NCI-H146 (cell line): ENCODE measurements at places on chromosomes 5 and 9.

DNA sequence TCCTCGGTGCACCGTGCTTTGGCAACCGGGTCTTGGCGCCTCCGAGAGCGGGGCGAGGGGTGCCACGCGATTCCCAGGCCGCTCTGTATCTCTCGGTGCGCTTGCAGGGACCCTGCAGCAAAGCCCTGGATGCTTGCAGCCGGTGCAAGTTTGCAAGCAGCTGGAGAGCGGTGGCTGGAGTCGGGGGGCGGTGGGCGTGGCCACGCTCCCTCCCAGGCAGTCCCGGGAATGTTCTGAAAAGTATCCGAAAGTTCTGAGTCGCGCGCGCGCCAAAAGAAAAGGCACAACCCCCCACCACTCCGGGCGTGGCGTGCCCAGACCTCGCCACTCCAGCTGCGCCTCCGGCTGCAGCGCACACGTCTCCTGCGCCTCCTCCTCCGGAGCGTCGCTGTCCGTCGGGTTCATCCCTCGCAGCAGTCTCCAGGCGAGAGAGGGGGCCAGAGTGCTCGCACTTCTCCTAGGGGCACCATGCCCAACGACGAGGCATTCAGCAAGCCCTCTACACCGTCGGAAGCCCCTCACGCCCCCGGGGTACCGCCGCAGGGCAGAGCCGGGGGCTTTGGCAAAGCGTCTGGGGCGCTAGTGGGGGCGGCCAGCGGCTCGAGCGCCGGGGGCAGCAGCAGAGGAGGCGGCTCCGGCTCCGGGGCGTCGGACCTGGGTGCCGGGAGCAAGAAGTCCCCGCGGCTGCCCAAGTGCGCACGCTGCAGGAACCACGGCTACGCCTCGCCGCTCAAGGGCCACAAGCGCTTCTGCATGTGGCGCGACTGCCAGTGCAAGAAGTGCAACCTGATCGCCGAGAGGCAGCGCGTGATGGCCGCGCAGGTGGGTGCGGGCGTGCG is at the start of gene DMRT1:
DMRT1 (plus strand) TSS at position 327 of the 839 bp plus-strand sequence; CDS start at position 469, 142 bp downstream.
- DNase-seq, result no peak

GRCh38 chr9:95204710-95205109 is 112.8 kb downstream of the FANCC start:
- no peak for DNase-seq

GRCh38 chr5:96624596-96624995 is 37.6 kb upstream of the CAST start:
- no peak for DNase-seq

DNA sequence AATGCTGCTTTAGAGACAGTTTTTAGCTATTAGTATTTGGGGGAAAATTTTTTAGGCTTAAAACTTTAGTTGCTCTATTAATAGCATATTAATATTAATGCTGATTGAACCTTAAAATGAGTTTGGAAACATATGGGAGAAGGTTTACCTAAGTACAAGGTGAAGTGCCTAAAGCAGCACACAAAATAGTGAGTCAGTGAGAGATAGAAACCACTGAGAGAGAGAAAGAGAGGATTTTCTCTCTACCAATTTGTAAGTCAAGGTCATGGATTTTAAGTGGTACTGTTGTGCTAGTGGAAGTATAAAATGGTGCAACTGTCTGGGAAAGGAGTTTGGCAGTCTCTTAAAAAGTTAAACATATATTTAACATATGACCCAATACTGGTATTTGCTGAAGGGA is 64.9 kb downstream of the MARCHF3 start:
- DNase-seq, result no peak

GRCh38 chr5:77391240-77391765 is 100.8 kb downstream of the WDR41 start:
- no peak for DNase-seq

DNA sequence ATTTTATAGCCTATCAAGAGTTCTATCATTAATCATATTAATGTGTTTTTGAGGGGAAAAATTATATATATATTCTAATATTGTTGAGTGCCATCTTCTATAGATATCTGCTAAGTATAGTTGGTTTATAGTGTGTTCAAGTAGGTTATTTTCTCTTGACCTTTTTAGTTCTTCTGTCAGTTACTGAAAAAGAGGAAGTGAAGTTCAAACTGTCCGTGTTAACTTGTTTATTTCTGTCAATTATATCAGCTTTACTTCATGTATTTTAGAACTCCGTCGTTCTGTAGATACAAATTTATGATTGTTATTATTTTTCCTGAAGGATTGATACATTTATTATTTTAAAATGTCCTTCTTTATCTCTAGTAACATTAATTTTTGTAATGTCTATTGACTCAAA is 1209.1 kb downstream of the CDH12 start:
- no peak for DNase-seq

DNA sequence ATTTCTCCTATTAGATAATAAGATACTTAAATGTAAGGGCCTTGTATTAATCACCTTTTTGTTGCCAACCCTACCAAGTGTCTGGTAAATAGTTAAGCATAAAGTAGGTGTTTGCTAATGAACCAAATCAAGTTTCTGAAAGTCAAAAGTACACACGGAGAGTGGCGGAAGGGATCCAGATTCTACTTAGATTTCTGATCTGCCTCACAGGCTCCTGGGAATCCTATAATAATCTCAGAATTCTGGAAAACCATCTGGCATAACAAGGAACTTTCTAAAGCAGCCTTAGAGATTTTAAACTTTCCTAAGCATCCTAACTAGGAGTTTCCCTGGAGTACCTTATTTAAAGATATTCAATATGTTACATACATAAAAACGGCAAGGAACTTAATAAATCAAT is 363.2 kb upstream of the SMC2 start:
- DNase-seq, result no peak

- DNase-seq, result no peak
Measured at GRCh38 chr9:74284581-74285450, 212.3 kb upstream of the RORB start.

DNA sequence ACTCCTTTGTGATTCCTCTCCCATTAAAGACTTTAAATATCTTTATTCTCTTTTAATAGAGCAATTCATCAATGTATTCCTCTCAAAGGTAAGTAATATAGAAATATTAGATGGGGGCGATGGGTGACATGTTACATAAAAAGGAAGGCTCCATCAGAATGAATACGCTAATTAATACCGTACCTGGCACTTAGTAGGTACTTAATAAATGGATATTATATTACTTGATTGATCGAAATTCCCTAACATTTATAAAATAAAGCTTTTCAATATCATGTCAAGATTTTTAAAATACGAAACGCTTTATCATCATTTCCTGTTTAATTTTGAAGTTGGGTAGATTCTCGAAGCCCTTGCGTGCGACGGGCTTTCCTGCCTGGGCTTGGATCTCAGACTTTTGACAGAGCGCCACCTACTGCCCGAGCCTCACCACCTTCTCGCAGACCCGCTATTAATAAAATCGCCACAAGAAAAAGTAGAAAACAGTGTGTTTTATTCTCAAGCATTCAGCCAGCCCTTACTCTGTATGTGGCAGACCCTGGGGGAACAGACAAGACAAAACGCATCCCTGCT is 99.4 kb downstream of the C5orf15 start:
- peak; percentile 66 for DNase-seq

GRCh38 chr5:114174131-114174530 is 187.7 kb upstream of the KCNN2 start:
- no peak for DNase-seq

DNA sequence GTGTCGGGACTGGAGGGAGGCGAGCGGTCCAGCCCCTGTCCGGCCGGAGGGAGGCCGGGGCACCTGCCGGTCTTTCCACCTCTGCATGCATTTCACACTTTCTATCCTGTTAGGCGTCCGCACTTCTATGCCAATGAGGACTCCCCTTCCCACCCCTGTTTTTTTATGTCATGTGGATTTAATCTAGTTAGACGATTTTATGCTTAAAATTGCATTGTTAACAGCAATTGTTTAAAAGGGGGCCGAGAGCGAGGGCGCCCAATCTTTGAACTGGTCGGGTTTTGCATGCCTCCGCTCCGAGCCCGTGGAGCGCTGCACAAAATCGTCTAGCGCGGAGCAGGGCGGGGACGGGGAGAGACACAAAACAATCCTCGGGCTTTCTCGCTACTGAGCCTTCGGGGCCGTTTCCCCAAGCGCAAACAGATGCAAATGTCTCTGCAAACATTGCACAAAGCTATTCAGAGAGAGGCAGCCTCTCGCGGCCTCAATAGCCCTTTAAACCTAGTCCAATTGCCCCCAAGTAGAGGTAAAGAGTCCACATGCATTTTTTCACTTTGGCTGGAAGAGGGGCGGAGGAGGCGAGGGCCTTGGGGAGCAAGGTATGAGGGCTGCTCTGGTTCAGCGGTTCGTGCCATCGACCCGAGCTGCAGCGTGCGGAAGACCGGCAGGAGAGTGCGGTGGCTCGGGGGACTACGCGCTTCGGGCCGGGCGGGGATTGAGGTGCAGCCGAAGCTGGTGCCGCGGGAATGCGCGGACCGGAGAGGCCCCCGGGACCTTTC is 37.5 kb upstream of the TIFAB start:
- DNase-seq, result peak; percentile 11

- DNase-seq, result no peak
Measured at GRCh38 chr9:78320030-78320693, 23.2 kb downstream of the PSAT1 start.

DNA sequence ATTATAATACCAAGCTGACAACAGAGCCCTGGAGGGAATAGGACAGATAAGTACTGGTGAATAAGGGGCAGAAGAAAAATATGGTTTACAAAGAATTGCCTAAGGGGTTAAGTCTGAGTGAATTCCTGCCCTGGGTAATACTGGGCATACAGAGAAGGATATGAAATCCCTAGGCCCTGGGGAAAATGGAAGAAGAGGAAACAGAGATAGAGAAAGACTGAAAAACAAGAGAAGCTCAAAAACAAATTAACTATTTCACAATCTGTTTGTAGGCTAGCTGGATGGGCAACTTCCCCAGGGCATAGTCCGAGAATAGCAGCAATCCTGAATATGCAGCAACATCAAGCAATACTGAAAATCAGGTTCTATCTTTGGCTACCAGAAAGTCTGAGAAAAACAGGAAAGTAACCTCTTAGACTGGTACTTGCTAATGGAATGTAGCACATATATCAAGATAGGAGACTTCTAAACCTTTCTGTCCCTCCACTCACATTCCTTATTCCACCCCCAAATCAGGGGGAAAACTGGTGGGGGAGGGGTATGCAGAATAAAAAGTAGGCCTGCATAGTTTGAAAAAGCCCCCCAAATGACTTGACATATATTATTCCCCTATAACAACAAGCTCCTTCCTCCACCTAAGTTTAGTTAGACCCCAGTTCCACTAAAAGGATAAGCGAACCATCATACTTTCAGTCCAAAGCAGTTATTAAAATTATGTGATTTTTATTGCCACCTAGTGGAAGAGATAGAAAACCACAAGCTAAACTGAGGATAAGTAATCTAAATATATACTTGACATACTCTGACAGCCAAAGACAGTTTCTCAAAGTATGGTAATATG is 20.6 kb downstream of the SLC38A9 start:
- peak; percentile 31 for DNase-seq
